Omental fat pad (tissue), 4 donors: ENCODE measurements at places on chromosomes 11 and 22.

DNA sequence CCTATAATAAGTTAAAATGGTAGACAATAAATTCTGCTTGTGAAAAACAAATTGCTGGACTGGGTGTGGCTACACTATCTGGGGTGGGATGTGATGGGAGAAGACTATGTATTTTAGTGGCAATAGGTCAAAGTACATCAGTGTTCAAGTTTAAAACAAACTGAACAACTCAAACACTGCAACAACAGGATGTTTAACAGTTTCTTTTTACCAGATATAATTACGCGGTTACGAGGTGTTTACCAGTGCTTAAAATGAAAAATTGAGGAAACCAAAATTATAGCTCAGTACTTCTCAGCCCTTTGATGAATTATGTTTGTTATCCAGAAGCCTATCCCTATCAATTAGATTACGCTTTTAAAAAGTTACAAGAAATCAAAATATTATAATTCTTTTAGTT is 3.2 kb downstream of the PRDM10 start:
- DNase-seq = no peak

DNA sequence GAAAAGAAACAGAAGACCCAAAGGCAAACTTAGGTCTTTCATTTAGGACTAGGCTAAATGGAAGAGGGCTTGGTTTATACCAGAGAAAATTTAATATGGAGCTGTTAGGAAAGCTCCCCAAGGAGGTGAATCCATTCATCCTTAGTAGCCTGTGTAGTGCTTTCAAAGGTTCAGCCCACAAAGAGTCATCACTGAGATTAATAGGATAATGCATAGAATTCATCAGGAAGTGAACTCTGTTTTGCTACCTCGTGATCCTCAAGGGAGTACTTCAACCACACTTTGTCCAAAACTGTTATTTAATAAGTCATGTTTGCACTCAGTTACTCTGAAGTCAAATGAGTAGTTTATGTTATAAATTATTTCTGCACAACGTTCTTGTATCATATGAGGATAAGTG is 43.3 kb upstream of the MMP7 start:
- no peak for DNase-seq

GRCh38 chr11:87971354-87971753 is 203.9 kb downstream of the RAB38 start:
- DNase-seq = no peak

DNA sequence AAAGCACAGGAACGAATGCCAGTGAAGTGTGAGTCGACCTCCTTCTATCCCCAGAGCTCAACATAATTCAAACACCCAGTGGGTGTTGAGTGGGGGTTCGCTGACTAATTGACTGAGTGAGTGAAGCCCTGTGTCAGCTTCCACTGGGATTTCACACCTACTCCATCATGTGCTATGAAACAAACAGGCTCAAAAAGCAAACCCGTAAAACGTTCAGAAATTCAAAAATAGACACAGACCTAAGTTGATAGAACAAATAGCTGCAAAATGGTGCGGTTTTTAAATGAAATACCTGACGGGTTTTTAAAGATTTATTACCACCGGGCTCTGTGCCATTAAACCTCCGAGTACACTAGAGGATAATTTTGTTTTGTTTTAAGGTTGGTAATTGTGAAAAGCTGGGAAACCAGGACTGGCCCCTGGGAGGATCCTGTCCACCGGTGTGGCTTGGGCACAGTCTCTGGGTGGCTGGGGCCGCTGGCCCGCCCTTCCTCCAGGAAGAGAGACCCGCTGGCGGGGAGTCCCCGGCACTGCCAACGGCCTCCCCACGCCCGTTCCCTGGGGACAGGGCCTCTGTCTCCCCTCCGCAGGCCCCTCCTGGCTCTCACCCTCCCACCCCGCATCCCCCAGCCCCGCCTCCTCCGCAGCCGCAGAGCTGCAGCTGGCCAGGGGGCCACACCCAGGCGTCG is 13.6 kb downstream of the KCNJ5 start:
- DNase-seq = no peak

GRCh38 chr11:35424157-35424940 is 5.0 kb upstream of the SLC1A2 start:
- no peak for DNase-seq

DNA sequence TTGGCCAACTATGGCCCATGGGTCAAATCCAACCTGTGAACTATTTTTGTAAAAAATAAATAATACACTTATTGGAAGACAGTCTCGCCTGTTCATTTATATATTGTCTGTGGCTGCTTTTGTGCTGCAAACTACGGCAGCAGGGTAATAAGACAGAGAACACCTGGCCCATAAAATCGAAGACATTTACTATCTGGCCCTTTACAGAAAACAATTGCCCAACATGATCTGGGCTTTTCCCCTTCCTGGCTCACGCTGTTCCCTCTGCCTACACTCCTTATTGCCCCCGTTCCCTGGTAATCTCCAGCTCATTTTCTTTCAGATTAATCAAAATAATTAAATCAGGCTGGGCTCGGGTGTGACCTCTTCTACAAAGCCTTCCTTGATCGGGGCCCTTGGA is 5.6 kb downstream of the PLAAT2 start:
- DNase-seq = no peak
